ENCODE measurements at places on chromosomes 5 and 9.

DNA sequence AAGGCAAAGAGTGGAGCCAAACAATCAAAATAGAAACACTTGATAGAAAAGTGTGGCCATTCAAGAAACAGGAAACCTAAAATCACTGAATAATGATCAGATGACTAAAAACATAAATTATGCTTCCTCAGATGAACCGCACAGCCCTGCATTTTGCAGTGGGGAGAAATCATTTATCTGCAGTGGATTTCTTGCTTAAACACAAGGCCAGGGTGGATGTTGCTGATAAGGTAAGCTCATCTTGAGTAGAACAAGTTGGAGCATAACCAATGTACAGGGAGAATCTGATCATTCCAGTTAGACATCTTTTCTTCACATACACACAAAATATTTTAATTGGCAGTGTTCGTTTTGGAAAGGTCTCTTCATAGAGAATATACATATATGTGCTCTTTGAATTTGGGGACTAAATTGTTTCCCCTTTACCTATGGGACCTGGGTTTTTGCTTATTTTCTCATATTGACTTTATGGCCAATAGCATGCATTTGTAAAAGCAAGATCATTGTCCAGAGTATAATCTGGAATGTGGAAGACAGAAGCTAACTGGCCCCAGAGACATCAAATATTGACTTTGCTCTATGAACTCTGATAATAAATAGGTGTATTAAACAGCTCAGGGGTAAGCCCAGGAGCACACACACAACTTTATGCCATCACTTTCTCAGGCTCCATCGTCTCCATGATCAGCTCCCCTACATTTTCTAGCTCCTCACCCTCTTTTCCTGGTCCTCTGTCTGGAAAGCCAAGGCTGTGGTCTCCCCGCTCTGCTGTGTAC lies 9.1 kb downstream of the ANKDD1B start:
- no peak for DNase-seq

DNA sequence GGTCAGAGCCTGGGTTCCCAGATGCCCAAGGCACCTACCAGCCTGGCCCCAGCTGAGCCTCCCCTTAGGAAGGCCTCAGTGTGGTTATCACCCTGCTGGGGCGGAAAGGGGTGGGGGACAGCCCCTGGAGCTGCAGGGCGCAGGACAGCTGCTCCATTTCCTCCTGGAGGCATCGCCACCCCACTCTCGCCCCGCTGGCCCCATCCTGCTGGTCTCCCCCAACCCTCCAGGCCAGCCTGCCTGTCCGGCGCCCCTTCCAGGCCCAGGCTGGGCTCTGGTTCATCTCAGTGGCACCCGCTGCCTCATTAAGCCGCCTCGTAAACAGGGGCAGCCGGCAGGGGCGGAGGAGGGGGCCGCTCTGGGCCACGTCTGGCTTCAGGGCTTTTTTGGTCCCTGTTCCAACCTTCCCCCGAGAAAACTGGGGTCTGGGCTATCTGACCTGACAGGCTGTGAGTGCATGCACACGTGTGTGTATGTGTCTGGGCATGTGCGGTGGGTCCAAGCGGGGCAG lies 30.8 kb upstream of the ENHO start:
- no peak for DNase-seq

DNA sequence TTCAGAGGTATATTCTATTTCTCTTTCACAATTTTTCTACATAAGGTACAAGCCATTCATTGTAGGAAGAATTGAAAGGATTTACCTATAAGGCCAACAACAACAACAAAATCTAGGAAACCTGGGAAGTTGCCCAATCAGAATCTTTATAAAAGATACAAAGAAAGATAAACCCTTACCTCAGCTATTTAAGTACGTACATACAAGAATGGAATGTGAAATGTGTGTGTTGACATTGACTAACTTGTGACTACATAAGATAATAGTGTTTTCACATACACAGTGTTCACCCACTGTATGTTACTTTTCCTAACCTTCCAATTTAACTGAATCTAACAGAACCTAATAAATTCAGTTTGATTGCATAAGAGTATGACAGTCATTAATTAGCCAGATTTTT lies 154.1 kb downstream of the ADAMTS6 start:
- no peak for DNase-seq

DNA sequence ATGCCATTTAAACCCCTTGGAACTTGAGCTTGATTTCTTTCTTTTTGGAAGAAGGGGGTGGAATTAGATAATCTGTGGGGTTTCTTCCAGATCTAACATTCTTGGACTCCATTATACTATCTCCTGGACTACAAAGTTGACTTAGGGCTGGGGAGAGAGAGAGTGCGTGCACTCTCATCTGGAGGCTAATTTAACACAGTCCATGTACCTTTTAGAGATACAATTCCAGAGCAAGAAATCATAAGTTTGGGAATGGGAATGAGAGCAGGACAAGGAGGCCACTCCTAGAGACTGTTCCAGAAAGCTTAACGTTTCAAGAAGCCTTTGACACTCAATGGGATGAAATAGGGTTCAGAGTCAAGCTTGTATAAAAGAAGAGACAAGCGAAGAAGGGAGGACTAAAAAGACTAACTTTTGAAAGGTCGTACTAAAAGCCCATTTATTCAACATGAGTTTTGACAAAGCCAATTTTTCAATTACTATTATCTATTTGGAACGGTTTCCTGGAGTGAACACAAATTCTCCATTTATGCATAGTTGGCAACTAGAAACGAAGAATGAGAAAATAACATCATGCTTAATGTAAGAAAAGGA lies 83.4 kb downstream of the ACTL7B start:
- no peak for DNase-seq

DNA sequence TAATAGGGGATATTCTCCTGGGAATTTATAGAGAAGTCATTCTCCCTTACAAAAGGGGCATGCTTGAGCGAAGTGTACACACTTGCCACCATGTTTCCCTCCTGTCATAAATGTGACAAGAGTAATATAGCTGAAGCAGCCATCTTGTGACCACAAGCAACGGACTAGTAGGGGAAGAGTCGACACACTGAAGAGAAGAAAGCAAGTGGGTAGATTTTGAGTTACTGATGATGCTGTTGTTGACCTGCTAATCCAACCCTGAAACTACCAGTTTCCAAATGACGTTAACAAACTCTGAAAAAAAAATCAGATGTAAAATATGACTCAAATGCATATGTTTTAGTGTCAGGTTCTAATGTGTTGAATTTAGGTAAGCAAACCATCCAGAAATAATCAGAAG lies 350.4 kb downstream of the CDH10 start:
- no peak for DNase-seq
